Osteoblast (primary cell): ENCODE measurements at places on chromosomes 3 and 15.

DNA sequence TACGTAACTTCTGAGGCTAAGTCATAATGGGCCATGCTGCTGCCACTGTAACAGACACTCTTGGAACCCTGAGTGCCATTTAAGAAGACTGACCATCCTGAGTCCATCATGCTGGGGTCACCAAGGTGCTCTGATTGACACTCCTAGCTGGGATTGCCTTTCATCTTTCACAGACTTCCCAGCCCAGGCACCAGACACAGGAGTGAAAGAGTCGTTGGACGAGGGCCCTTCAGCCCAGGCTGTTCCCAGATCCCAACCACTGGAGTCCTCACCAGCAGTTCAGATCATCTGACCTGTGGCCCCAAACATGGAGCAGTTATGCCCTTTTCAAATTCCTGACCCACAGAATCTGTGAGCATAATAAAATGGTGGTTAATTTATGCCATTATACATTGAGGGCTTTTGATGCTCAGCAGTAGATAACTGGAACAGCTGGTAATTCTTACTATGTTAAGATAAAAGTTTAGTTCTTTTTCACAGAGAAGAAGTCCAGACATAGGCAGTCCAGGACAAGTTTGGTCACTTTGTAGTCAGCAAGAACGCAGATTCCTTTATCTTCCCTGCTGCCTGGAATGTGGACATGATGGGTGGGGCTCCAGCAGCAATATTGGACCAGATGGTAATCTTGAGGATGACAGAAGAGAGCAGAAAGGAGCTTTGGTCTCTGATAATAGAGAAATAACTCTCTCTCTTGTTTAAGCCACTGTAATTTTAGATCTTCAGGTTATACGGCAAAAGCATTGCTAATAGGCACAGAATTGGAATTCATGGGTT lies 7.3 kb upstream of the EHD4 start:
- H3K36me3 ChIP-seq: no peaks in the 10 kb centered on the region
- peak; percentile 27 for DNase-seq
- H3K27me3 ChIP-seq: peaks cover 19% of the 10 kb centered on the region
- peaks cover 6% of the 10 kb centered on the region for H3K4me1 ChIP-seq

DNA sequence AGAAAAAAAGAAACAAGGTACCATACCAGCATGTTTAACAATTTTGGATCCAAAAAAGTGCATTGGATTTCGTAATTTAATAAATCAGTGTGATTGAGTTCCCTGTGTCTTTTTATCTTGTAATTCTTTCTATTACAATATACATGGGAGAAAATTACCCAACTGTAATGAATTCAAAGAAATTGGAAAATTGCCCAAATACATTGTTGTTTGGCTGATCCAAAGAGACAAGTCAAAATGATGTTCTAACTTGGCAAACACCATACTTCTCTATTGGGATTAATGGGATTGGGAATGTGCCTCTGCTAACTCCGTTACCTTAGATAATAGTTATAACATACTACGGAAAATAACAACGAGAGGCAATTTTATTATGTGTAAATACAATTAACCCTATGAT lies 1097.1 kb downstream of the ROBO1 start:
- H3K4me1 ChIP-seq: no peaks in the 10 kb centered on the region
- peaks cover 8% of the 10 kb centered on the region for H3K36me3 ChIP-seq
- H3K4me3 ChIP-seq: no peak overlapping the region
- no peak for DNase-seq
- H3K27ac ChIP-seq: no peak overlapping the region

DNA sequence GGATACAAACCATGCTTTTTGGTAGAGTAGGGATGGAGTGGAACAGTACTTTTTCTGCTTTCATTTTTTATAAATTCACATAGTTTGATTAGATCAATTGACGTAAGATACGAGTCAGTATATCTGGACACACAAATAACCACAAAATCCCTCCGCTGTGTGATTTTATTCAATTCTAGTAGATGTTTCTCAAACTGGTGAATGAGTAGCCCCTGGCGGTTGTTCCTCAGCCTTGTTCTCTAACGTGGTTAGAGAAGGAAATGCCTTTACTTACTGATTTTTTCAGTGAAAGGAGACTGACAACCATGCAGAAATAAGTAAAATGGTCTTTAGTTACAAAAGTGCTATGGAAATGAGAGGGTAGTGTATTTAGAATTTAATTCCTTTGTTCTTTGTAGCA lies 161.0 kb downstream of the TCF12 start:
- H3K27ac ChIP-seq: no peak overlapping the region
- no peaks in the 10 kb centered on the region for H3K27me3 ChIP-seq
- DNase-seq: no peak

- no peaks in the 10 kb centered on the region for H3K36me3 ChIP-seq
- H3K27me3 ChIP-seq: no peaks in the 10 kb centered on the region
- no peak overlapping the region for H3K4me3 ChIP-seq
- H3K4me1 ChIP-seq: no peaks in the 10 kb centered on the region
- no peak overlapping the region for H3K27ac ChIP-seq
Observed at GRCh38 chr3:116200956-116201690, 244.2 kb downstream of the LSAMP start.

DNA sequence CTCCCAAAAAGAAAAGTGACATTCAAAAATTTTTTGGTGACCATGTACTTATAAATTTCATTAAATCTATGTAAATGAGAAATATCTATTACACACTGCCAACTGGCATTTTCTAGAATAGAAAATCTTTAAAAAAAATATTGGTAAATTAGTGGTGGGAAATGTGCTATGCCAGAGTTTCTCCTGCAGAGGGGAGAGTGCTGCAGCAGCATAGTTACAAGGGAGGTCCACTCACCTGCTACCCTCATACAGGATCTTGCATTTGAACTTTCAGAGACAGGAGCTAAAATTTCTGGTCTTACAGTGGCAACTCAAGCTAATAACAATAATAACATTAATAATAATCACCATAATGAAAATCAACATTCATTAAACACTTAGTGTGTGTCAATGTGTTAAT lies 459.6 kb downstream of the NSUN3 start:
- H3K4me3 ChIP-seq: no peak overlapping the region
- H3K27me3 ChIP-seq: no peaks in the 10 kb centered on the region
- no peak overlapping the region for H3K27ac ChIP-seq
- no peaks in the 10 kb centered on the region for H3K4me1 ChIP-seq
- no peaks in the 10 kb centered on the region for H3K36me3 ChIP-seq
- no peak for DNase-seq

GRCh38 chr3:28989646-28990089 lies 291.2 kb upstream of the RBMS3 start:
- no peaks in the 10 kb centered on the region for H3K36me3 ChIP-seq
- no peaks in the 10 kb centered on the region for H3K4me1 ChIP-seq
- no peak overlapping the region for H3K4me3 ChIP-seq
- no peak for DNase-seq

DNA sequence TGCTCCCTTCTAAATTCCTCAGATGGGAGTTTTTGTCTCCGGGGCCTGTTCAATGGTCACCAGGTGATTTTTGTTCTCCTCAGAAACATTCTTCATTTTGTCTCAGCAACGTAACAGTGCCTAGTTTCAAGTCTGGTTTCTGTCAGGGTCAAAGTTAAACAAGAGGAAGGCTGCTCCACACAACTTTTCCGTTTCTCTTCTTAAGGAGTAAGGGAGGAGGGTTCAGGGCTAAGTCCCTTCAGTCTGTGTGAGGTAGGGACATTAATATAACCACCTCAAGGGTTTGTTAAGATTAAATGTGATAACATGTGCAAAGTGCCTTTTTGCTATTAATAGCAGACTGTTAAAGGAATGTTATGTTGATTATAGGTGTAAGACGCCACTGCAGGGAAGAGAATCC lies 41.8 kb downstream of the HOMER2 start:
- no peak overlapping the region for H3K27ac ChIP-seq
- H3K4me3 ChIP-seq: no peak overlapping the region
- no peak for DNase-seq
- H3K36me3 ChIP-seq: no peaks in the 10 kb centered on the region
- no peaks in the 10 kb centered on the region for H3K27me3 ChIP-seq
- no peaks in the 10 kb centered on the region for H3K4me1 ChIP-seq

GRCh38 chr3:134798681-134799311 lies 3.7 kb downstream of the EPHB1 start:
- H3K27ac ChIP-seq: no peak overlapping the region
- peaks cover 12% of the 10 kb centered on the region for H3K4me1 ChIP-seq
- H3K27me3 ChIP-seq: peaks cover 26% of the 10 kb centered on the region
- H3K36me3 ChIP-seq: no peaks in the 10 kb centered on the region
